Adipocyte (in vitro differentiated cells): ENCODE measurements at places on chromosomes 2 and 18.

GRCh38 chr2:8611246-8611645 is 70.6 kb upstream of the ID2 start:
- DNase-seq: no peak

DNA sequence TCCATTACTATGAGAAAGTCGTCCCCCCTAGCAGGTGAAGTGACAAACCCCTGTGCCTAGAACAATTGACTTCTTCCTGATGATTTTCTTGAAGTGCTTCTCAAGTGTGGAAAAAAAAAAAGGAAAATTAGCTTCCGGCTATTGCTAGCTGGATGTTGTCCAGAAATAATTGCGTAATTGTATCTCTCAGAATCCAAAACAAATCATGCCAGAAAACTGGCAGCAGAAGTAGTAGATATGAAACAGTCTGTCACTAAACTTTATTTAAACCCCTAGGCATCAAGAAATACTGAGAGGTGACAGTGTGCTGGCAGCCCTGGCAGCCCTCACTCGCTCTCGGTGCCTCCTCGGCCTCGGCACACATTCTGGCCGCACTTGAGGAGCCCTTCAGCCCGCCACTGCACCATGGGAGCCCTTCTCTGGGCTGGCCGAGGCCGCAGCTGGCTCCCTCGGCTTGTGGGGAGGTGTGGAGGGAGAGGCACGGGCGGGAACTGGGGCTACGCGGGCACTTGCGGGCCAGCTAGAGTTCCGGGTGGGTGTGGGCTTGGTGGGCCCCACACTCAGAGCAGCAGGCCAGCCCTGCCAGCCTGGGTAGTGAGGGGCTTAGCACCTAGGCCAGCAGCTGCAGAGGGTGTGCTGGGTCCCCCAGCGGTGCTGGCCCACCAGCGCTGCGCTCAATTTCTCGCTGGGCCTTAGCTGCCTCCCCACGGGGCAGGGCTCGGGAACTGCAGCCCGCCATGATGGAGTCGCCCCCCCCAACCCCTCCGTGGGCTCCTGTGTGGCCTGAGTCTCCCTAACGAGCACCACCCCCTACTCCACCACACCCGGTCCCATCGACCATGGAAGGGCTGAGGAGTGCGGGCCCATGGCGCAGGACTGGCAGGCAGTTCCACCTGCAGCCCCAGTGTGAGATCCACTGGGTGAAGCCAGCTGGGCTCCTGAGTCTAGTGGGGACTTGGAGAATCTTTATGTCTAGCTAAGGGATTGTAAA is 80.5 kb upstream of the ABCA12 start:
- peak; percentile 57 for DNase-seq

- DNase-seq: peak; percentile 38
Measured at GRCh38 chr18:73790587-73790986, 357.0 kb downstream of the FBXO15 start.

DNA sequence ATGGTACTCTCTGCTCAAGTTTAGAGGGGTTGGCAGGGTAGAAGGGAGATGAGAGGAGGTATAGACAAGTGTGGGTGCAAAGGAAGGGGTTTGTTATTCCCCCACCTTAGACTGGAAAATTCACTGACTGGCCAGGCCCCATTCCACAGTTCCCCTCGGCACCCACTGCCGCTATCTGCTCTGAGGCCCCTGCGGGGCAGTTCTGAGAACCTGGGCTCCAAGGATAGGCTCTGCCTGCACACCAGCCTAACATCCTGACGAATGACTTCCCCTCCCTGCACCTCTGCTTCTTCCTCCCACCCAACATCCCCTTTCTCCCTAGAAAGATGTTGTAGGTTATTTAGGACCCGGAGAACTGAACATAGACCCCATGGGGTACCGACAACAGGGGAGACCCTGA is 303.9 kb upstream of the HDAC4 start:
- DNase-seq: no peak

DNA sequence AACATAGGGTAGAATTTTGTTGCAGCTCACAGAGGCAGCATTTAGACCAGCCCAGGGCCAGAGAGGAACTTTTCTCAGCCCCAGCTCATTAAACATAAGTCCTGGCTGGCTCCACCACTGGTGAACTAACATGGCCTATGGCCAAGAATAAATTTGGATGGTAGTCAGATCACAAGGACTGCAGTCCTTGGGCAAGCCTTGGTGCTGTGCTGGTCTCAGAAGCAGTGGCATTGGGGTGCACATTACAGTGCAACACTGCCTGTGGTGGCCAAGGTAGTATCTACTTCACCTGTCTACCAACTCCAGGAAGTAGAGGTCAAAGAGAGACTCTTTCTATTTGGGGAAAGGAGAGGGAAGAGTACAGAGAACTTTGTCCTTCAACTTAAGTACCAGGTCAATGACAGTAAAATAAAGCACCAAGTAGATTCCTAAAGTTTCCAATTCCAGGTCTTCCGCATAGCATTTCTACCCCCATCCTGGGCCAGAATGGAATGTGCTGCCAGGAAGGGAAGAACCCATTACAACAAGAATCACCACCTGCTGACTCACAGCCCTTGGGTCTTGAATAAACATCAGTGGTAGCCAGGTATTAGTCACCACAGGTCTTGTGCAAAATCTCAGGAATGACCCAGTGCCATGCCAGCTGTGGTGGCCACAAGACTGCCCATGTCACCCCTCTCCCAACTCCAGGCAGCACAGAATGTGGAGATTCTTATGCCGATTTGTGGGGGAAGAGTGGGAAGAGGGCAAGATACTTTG is 155.4 kb upstream of the FSIP2 start:
- peak; percentile 7 for DNase-seq

DNA sequence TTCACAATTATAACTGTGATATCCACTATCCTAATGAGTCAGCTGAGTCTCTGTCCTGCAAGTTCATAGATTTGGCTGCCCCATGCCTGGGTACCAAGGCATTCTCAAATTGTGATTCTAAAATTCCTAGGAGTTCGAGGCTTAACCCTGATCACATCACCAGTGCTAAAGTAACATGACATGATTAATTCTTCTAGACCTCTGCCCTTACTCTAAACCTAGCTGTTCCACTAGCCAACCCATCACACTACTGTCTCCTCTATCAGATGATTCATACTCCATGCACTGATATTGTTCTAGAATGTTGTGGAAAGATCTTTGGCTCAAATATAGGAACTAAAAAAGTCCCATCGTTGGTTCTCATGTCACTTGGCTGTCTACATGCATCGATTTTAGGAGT is 487.6 kb downstream of the PIK3C3 start:
- DNase-seq: no peak

GRCh38 chr2:238239543-238239862 is 335 bp downstream of the HES6 start:
- DNase-seq: peak; percentile 49

DNA sequence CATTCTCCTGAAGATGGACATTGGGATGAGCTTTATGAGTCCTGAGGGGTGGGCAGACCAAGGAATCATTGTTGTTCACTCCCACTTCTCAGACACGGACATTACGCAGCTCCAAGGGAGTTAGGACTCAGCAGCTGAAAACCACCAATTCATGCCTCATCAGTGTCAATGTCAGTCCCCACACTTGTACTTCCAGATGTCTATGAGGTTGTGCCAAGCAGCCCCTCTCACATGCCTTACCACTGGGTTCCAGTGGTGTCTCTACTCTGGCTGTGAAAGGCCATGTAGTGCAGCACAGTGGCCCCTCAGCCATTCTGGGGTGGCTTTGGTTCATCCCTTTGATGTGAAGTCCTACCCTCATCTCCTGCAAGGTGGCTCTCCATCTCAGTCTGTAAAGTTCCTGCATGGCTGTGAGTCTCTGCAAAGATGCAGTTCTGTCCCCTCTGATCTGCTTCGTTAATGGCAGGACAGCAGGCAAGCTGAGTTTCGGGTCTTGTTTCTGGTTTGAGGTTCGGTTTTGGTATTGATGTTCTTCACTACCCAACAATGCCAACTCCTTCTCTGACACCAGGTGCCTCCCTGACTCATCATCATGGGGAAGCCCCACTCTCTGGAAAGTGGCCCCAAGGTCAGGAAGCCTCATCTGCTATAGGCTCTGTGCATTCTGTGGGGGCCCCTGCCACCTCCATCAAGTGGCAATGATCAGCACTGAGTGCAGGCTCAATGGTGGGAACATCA is 14.0 kb upstream of the COL6A3 start:
- no peak for DNase-seq

DNA sequence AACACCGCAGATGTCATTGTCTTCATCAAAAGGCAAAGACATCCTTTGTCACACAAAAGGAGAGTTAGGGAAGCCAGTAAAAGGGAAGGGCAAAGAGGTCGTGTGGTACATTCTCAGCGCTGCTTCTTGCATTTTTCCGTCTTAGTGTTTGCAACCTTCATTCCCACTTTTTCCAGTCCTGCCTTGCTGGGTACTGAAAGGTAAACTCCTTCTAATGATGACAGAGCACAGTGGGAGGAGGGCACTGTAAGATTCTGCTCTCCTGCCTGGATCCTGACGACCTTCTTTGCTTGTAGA is 424.3 kb upstream of the MEX3C start:
- no peak for DNase-seq

DNA sequence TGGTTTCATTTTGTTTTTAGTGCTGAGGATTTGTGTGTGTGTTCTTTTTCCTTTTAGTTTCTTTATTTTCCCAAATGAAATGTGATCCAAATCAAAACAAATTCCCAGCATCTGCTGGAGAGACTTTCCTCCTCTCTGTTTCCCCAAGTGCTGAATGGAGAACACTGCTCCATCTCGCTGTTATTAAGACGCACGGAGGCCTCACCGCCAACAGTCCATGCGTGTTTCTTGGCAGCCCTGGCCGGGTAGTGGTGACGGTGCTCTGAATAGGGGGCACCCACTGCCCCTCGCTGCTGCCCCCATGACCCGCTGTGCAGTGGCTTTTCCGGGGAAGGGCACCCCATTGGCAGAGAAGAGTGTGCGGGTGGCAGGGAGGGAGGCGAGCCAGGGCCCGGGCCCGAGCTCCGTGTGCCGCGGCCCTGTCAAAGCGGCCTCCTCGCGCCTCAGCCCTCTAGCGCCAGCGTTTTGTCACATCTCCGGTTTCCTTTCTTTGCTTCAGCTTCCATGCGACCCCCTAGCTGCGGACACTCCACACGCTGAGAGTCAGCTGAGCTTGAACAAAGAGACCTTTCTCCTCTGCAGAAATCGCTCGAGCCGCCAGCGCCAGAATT is 473.7 kb upstream of the SALL3 start:
- DNase-seq: no peak

DNA sequence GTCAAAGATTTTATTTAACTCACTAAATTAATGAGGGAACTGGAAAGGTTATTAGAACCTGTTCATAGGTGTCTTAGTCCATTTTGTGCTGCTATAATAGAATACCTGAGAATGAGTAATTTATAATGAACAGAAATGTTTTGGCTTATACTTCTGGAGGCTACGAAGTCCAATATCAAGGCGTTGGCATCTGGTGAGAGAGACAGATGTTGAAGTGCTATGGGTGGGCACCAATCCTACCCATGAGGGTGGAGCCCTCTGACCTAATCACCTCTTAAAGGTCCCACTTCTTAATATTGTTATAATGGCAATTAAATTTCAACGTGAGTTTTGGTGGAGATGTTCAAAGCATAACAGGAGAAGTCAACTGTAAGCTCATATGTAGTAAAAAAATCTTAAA is 5.1 kb downstream of the RPIA start:
- no peak for DNase-seq

GRCh38 chr18:75228967-75229366 is 18.4 kb downstream of the TSHZ1 start:
- DNase-seq: no peak

GRCh38 chr2:189375842-189376241 is 65.4 kb upstream of the WDR75 start:
- peak; percentile 39 for DNase-seq

GRCh38 chr2:74864728-74865722 is 31.1 kb downstream of the HK2 start:
- no peak for DNase-seq

GRCh38 chr18:21267400-21267799 is 25.4 kb downstream of the GREB1L start:
- no peak for DNase-seq

DNA sequence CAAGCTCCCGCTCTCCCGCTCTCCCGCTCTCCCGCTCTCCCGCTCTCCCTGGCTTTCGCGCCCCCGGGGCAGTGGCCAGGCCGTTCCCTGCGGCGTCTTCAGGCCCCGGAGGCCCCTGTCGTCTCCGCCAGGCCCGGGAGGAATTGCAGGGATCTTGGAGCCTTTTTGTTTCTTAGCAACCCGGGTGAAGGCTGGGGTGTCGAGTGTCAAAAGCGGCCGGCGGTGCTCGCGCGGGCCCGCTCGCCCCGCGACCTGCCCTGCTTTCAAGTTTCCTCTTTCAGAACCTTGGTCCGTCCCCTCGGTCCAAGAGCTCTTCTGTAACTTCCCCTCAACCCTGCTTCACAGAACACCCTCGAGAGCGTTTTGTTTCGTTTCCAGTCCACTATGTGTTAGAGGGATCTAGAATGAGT is 1.4 kb downstream of the RNF138 start:
- DNase-seq: peak; percentile 88

DNA sequence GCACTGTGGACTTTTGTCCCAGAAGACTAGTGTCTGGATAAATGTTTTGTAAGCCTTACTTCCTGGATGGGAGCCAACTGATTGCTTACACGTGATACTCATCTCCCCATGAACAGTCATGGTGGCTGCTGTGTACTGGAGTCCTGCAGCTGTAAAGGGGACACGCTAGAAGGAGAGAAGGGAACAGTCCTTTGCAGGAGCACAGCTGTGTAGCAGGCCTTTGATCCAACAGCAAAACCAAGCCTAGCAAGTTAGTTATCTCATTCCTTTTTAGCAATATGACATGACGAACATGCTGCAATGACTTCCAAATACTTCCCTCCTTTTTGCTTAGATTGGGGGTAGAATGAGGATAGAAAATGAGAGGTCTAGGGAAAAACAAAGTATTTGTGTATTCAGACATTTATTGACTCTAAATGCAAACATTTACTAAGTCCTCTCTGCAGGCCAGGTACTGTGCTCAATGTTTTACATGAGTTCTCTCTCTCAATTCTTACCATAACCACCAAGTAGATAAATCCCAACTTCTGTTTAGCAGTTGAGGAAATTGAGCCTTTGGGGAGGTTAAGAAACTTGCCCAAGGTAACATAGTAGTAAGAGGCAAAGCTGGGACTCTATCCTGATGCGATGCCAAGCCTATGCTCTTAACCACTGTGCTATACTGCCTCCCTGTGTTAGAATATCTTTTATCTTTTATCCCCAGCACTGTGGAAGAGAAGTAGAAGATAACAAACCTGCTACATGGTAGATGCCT is 55.4 kb upstream of the CD28 start:
- peak; percentile 81 for DNase-seq

GRCh38 chr2:206276169-206276942 is 1.9 kb downstream of the ZDBF2 start:
- peak; percentile 14 for DNase-seq
